ENCODE measurements at places on chromosomes 13 and 19.

- DNase-seq, result no peak
These were observed 32.3 kb downstream of the TMPRSS9 start for GRCh38 chr19:2392366-2392765.

DNA sequence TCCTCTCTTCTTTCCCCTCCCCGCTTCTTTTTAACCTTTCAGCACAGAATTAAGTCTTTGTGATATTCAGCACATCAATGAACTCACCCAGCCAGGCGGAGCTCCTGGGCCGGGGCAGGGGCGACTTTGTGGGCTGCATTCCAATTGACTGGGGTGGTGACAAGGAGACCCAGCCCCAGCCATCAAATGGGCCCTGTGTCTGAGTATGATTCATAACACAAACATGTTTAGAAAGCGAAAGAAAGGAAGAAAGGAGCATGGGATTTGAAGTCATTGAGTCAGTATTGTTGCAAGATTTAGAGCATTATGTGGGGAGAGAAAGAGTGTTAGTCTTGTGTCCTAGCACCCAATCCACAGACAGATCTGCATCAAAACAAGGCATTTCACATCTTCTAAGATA is 185.3 kb downstream of the LHFPL6 start:
- DNase-seq, result no peak

GRCh38 chr19:35812220-35813042 is at the start of gene PRODH2:
PRODH2 (minus strand) TSS chr19:35812845; CDS start chr19:35812805, 40 bp downstream.
- DNase-seq, result no peak

- DNase-seq, result no peak
These were observed 11.9 kb upstream of the F2RL3 start for GRCh38 chr19:16876904-16877361.

GRCh38 chr13:95246292-95247082 is 54.8 kb downstream of the ABCC4 start:
- no peak for DNase-seq

DNA sequence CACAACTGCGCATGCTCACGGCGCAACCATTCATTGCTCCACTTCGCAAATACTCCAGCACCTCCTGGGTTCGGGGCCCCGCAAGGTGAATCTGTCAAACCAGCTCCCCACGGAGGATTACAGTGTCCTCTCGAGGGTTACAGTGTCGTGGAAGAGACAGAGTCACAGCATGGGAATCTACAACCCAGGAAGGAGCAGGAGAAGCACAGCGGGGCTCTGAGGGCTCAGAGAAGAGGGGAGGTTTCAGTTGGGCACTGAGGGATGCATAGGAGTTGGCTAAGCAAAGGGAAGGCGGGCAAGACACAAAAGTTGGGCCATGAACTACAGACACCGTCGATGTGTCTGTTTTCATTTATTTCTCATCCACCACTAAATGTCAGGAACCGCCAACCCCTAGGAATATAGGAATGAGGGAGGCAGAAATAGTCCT is 1.0 kb upstream of the GTF2F1 start:
- no peak for DNase-seq

DNA sequence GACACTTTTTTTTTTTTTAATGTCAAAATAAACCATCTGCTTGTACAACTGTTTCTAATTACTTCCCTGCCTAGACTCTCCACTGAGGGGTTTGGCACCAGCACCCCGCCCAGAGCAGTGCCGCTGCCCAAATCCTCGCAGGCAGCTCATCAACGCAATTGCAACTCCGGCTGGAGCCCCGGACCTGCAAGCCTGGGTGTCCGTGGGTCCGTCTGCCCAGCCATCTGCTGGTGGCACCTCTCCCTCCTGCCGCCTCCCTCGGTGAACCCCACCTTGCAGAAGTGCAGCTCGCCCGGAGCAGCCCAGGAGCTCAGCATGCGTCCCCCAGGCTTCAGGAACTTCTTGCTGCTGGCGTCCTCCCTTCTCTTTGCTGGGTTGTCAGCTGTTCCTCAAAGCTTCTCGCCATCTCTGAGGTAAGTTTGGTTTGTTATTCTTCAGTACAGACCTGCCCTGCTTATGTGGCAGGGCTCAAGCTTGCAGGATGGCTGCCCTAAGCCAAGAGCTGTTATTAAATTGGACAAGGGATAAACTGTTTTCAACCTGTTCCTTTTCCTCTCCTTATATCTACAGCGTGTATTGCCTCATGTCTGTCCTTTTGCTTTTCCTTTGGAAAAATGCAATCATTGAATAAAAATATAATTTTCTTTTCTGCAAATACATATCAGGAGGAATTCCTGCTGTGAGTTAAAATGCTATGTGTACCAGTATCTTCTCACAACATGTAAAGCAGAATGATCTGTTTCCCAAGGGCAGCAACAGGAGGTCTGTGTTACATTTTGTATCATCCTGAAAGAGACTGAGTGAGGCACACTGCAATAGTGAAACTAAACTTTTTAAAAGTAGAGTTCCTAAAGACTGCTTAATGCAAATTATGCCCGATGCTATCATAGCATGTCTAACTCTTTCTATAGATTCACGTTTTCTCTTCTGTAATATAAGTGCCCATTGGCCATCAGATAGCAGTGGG is at the start of gene ITGBL1:
ITGBL1 (plus strand) TSS at position 157 of the 967 bp plus-strand sequence; CDS start at position 316, 159 bp downstream.
- no peak for DNase-seq

DNA sequence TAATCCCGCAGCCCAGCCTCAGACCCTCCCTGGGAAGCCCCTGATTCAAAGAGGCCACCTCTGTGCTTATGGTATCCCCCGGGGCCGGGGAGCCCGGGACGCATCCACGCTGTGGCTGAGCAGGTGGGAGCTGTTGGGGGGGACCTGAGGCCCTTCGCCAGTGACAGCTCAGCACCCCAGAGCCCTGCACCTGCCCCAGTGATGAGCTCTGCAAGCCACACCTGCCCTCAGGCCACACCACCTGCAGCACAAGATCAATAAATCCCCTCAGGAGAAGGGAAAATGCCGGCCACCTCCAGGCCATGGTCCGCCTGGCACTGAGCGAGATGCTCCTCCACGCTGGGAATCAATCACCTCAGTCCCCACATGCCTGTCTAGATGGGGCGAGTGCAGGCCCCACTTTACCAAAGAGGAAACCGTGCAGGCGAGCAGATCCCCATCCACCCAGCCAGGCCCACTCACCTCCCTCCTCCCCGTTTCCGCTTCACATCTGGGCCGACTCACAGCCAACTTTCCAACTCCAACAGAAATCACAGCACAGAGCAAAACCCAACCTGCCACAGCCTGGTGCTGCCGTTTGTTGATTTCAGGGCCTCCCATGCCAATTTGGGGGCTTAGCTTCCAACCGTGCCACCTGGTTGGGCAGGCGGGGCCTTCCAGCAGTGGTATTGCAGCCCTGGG is 12.8 kb downstream of the MOB3A start:
- no peak for DNase-seq

DNA sequence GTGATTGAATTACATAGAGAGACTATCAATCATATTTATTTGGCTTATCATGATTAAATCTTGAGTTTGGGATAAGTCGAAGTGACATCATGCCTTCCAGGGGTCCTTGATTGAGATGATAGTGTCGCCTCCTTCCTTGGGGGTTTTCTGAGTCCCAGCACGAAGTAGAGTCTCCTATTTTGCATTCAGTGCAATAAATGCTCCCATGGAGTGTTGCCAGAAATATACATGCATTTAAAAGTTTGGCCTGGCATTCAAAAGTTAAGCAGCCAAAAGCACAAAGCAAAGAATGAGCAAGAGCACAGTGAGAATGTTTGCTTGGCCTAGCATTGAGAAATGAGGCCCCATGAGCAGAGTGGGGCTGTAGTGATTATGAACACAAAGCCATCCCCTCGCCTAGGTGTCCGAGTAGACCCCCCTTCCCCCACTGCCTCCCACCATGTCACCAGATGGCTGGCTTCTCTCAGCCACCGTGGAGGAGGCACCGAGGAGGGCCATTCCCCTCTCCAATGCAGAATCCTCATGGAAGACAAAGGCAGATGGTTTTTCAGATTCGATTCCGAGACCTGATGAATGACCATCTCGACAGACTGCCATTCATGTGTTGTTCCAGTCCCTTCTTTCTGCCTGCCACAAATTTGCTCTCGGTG is 58.8 kb upstream of the UBL3 start:
- DNase-seq, result no peak

DNA sequence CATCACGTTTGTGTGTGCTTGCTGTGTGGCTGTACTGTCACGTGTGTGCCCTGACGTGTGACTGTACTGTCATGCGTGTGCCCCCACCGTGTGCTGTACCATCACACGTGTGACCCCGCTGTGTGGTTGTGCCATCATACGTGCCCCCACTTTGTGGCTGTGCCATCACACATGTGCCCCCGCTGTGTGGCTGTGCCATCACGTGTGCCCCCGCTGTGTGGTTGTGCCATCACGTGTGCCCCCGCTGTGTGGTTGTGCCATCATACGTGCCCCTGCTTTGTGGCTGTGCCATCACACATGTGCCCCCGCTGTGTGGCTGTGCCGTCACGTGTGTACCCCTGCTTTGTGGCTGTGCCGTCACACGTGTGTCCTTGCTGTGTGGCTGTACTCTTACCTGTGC is 25.7 kb downstream of the TFDP1 start:
- DNase-seq, result no peak

- DNase-seq, result peak; percentile 25
These were observed 785.8 kb upstream of the SLC10A2 start for GRCh38 chr13:103852036-103852435.

All from dorsolateral prefrontal cortex (tissue), 122 donors.